SW 1271 (cell line): ENCODE measurements at places on chromosomes 2 and 18.

GRCh38 chr2:43495727-43496126 is 100.1 kb downstream of the THADA start:
- DNase-seq: no peak

GRCh38 chr18:79422783-79423165 is 27.0 kb downstream of the NFATC1 start:
- no peak for DNase-seq

GRCh38 chr18:47118981-47119380 is 31.3 kb downstream of the HDHD2 start:
- no peak for DNase-seq

GRCh38 chr2:177328056-177328455 is 63.5 kb upstream of the NFE2L2 start:
- DNase-seq: no peak

GRCh38 chr2:23478087-23478932 is 93.3 kb downstream of the KLHL29 start:
- DNase-seq: no peak

DNA sequence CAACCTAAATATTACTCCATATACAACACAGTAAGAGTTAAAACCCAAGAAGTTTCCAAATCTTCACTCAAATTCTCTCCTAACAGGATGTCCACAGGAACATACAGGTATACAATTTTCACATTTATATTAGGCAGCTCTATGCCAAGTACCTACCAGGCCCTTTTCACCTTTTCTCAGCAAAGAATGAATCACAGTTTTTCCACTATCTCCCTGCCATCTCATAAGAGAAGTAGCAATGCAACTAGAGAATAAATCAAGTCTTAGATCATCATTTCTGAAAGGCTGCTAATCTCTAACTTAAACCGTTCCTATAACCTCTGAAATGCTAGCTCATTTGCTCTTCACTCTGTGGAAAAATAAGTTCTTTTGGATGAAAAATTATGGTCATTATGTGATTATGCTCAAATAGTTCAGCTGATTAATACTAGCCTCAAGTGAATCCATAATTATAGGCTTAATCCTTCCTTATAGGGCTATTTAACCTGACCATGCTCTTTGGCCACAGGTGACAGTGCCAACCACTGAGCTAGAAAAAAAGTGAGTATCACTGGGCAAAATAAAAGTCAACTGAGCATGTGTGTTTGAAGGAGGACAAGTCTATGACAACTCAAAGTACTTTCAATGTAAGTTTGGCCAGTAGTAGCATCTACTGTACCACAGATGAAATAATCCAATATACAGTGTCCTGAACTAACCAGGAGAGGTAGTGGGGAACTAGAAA is 79.7 kb downstream of the COBLL1 start:
- no peak for DNase-seq

DNA sequence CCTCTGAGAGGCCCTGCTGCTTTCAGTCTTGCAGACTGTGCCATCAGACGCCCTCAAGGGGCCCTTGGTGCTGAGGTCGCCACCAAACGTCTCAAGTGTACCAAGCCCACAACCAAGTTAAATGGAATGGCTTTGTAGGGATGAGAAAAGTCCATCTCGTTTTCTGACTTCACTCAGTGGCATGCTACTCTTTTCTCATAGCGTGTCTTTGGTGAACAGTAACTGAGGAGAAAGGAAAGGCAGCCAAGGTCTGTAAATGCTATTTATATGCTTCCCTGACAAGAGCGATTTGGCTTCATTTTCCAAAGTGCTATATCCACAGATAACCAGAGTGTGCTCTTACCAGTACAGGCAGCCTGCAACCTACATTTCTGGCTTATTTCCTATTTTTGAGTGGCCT is 123.0 kb downstream of the MTX2 start:
- DNase-seq: no peak

DNA sequence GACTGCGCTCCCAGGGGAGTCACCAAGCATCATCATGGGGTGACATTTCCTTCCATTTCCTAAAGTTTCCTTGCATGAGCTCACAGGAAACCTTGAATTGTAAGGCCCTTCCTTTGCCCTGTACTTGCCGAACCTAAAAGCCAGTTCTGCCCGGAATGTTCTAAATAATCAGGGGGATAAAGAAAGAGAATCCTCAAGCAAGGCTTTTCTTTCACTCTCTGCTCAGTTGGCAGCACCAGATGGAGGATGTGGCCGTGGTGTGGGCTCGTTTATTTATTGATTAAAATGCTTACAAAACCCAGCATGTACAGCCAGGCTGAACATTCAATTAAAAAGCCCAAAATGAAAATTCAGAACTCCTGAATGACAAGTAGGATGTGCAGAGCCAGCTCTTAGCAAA is 170.5 kb downstream of the SH3RF3 start:
- DNase-seq: no peak

DNA sequence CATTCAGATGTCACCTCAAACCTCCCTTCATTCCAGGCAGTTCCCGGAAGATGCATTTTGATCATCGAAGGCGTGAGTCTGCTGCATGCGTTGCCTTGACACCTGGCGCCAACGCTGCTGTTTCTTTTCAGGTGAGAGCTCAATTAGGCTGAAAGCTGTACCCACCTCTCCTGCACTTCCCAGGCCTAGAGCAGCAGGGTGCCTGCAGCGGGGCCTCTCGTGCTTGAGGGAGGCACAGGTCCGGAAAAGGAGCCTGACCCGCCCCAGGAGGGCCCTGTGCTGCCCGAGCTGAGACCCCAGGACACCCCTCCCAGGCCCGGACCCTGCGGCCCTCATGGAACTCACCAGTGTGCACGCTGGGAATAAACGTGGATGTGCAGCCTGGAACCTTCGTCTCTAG is 31.4 kb upstream of the KCNG2 start:
- DNase-seq: no peak

GRCh38 chr2:19287324-19287723 is 71.1 kb downstream of the OSR1 start:
- no peak for DNase-seq
